ENCODE measurements at places on chromosomes 7 and 10.

- H3K27me3 ChIP-seq, result no peaks in the 10 kb centered on the region
- peak overlapping the region; percentile 27 for H3K27ac ChIP-seq
- H3K4me1 ChIP-seq, result no peaks in the 10 kb centered on the region
- peaks cover 77% of the 10 kb centered on the region for H3K36me3 ChIP-seq
- H3K4me3 ChIP-seq, result no peak overlapping the region
Measured at GRCh38 chr7:105487579-105488571, 34.2 kb downstream of the PUS7 start.

- DNase-seq, result no peak
- no peak overlapping the region for H3K4me3 ChIP-seq
- no peaks in the 10 kb centered on the region for H3K27me3 ChIP-seq
- no peaks in the 10 kb centered on the region for H3K4me1 ChIP-seq
- no peaks in the 10 kb centered on the region for H3K36me3 ChIP-seq
Measured at GRCh38 chr10:58723966-58724365, 211.3 kb downstream of the BICC1 start.

DNA sequence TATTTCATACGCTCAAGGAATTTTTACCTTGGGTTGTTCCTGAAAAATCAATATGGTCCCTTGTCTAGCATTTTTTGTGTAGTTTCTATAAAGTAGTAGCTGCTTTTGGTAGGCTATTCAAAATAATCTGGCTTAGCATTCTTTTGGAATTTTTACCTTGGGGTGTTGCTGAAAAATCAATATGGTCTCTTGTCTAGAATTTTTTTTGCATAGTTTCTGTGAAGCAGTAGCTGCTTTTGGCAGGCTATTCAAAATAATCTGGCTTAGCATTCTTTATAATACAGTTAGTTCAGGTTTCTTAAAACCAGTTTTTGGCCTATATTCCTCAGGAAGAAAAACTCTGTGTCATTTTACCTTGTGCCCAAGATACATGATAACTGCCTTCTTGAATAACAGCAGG lies 301.9 kb downstream of the SUGCT start:
- DNase-seq, result no peak
- no peak overlapping the region for H3K27ac ChIP-seq
- H3K36me3 ChIP-seq, result no peaks in the 10 kb centered on the region
- H3K4me1 ChIP-seq, result no peaks in the 10 kb centered on the region
- no peak overlapping the region for H3K4me3 ChIP-seq

- no peaks in the 10 kb centered on the region for H3K36me3 ChIP-seq
- no peak overlapping the region for H3K4me3 ChIP-seq
- no peaks in the 10 kb centered on the region for H3K4me1 ChIP-seq
- no peaks in the 10 kb centered on the region for H3K27me3 ChIP-seq
- no peak overlapping the region for H3K27ac ChIP-seq
Measured at GRCh38 chr7:88480896-88481295, 174.2 kb upstream of the STEAP4 start.

DNA sequence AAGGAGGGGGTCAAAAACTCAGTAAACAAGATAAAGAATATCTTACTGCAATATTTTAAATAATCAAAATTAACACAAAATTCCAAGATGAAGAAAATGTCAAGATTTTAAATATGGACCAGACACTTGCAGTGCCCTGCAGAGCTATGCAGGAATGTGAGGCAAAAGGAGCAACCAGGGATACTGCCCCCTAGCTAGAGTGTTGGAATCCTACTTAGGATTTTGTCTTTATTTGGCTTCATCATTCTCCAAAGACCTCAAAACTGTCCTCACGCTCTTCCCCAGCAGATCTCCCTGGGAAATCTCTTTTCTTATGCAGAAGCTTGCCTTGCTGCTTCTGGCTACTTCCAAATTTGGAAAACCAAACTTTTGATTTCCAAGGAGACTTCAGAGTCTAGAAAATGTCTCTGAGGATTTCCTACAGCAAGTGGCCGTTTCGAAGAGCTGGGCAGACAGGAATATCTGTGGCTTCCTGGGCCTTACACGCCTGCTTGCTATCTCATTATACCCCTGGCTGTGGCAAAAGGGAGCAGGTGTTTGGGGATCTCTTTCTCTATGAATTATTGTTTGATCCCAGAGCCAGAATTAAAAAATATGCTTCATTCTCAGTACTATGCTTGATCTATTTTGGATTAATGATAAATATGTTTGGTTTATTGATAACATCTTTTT lies 232.2 kb upstream of the BMPER start:
- H3K4me3 ChIP-seq, result no peak overlapping the region
- H3K27ac ChIP-seq, result no peak overlapping the region
- H3K36me3 ChIP-seq, result no peaks in the 10 kb centered on the region
- no peaks in the 10 kb centered on the region for H3K4me1 ChIP-seq
- no peak for DNase-seq

DNA sequence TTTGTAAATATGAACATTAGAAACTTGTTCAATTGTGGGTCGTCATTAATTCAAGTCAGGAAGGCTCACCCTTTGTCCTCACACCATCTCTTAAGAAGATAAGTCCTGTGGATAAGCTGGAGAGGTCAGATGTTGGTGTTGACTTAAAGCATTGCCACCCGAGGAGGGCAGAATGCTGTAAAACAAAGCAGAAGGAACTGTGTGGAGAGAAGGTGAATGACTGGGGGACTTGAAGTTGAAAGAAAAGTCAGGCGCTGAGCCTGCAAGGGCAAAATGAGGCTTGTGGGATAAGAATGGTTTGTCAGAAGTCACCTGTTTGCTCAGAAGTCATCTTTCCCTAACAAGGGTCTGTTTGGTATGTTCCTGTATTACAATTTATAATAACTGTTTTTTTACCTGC lies 9.1 kb downstream of the RPA3 start:
- H3K36me3 ChIP-seq, result no peaks in the 10 kb centered on the region
- no peaks in the 10 kb centered on the region for H3K4me1 ChIP-seq
- H3K27ac ChIP-seq, result no peak overlapping the region
- no peak for DNase-seq
- no peak overlapping the region for H3K4me3 ChIP-seq
